ENCODE measurements at places on chromosomes 4 and X. TPM values are rescaled to one million over a fixed set of nuclear protein-coding genes. Genes with fewer than 3 reads are reported as not detected.

The PLP1 gene
- under 0.01 TPM for total RNA-seq

The BMX gene
- 0.56 TPM for total RNA-seq

The TEX13D gene
- total RNA-seq: not detected

The RHOXF2 gene
- not detected for total RNA-seq

The PDCL2 gene
- total RNA-seq: not detected

The RPA4 gene
- total RNA-seq: 0.56 TPM

The MAGEA12 gene
- not detected for total RNA-seq

The JAKMIP1 gene
- not detected for total RNA-seq

The FAM241A gene
- total RNA-seq: 5.8 TPM

The CSAG1 gene
- total RNA-seq: not detected

The IL21 gene
- not detected for total RNA-seq

The TSPAN7 gene
- total RNA-seq: not detected

The GYPB gene
- not detected for total RNA-seq

The ALB gene
- total RNA-seq: not detected

The DCAF8L2 gene
- not detected for total RNA-seq

The DNAAF6 gene
- total RNA-seq: not detected

The PNMA6F gene
- not detected for total RNA-seq

The CAPN6 gene
- under 0.01 TPM for total RNA-seq

The DRD5 gene
- not detected for total RNA-seq

The CLDN34 gene
- not detected for total RNA-seq

The XIAP gene
- 44.3 TPM for total RNA-seq

The MAB21L2 gene
- 8.4 TPM for total RNA-seq

The P2RY10 gene
- not detected for total RNA-seq

The DKK2 gene
- 0.19 TPM for total RNA-seq

The VCX3B gene
- total RNA-seq: not detected

The NR0B1 gene
- not detected for total RNA-seq

The ZNF718 gene
- total RNA-seq: 4.5 TPM

The PF4V1 gene
- total RNA-seq: 10.2 TPM

The VCX2 gene
- 0.19 TPM for total RNA-seq

The RAB40AL gene
- not detected for total RNA-seq

The FAM156B gene
- total RNA-seq: 17.6 TPM

The PLAC8 gene
- 0.28 TPM for total RNA-seq

The SAGE1 gene
- not detected for total RNA-seq

The TMEM47 gene
- total RNA-seq: 101 TPM

The EDNRA gene
- total RNA-seq: 10.1 TPM

The SH3RF1 gene
- total RNA-seq: 58.1 TPM

The SERTM2 gene
- 0.19 TPM for total RNA-seq

The FAM47E gene
- 0.19 TPM for total RNA-seq

The COX7B2 gene
- not detected for total RNA-seq

The AADAT gene
- 2.0 TPM for total RNA-seq

The SULT1E1 gene
- 3.9 TPM for total RNA-seq

The SMPX gene
- not detected for total RNA-seq

The SULT1B1 gene
- 7.7 TPM for total RNA-seq

The USP17L26 gene
- total RNA-seq: not detected

The SPANXA2 gene
- not detected for total RNA-seq

The TRMT44 gene
- total RNA-seq: 17.2 TPM

The TRO gene
- 10.2 TPM for total RNA-seq

The KDR gene
- 33.7 TPM for total RNA-seq

The LGI2 gene
- under 0.01 TPM for total RNA-seq

The MAGEA8 gene
- total RNA-seq: not detected

The PPP2R2C gene
- not detected for total RNA-seq

The PRSS12 gene
- total RNA-seq: 14.6 TPM

The CASK gene
- 57.9 TPM for total RNA-seq

The ZNF141 gene
- 12.1 TPM for total RNA-seq

The PNMA6A gene
- total RNA-seq: 2.8 TPM

The ELOVL6 gene
- total RNA-seq: 19.4 TPM

The PDZD4 gene
- total RNA-seq: 0.56 TPM

The CRMP1 gene
- not detected for total RNA-seq

The P2RY4 gene
- total RNA-seq: not detected

Data from regular cardiac myocyte (primary cell).